Stimulated activated CD8-positive, alpha-beta memory T cell treated with anti-CD3 and anti-CD28 coated beads, Interleukin-7, amount 100 ng/mL, for 1 hour (primary cell): ENCODE measurements at places on chromosomes 12 and 14.

- DNase-seq: no peak
Observed at GRCh38 chr12:31869972-31870371, 89.2 kb upstream of the RESF1 start.

- DNase-seq: no peak
Observed at GRCh38 chr14:91980157-91980556, 32.7 kb upstream of the FBLN5 start.

- DNase-seq: no peak
Observed at GRCh38 chr12:89383235-89384049, 31.1 kb upstream of the DUSP6 start.

GRCh38 chr12:33752854-33753253, 269.4 kb upstream of the ALG10 start:
- no peak for DNase-seq
